ENCODE measurements at places on chromosomes 4 and X.

DNA sequence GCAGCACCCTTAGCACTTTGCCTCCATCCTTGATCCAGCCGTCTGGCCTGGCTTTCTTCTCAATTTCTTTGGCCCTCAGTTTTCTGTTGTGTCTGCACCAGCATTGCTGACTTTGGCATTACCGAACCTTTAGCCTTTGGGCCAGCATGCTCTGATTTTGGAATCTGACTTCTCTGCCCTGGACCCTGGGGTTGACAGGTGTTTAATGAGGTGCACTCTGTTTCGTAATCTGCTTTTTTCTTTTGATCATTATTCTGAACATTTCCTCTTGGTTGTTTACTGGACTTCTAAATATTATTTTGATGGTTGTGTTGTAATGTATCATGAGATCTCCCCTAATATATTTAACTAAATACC is 71.5 kb upstream of the ENPP6 start:
- DNase-seq = no peak

- DNase-seq = no peak
Measured at GRCh38 chrX:16320765-16321355, 153.6 kb downstream of the MAGEB17 start.

DNA sequence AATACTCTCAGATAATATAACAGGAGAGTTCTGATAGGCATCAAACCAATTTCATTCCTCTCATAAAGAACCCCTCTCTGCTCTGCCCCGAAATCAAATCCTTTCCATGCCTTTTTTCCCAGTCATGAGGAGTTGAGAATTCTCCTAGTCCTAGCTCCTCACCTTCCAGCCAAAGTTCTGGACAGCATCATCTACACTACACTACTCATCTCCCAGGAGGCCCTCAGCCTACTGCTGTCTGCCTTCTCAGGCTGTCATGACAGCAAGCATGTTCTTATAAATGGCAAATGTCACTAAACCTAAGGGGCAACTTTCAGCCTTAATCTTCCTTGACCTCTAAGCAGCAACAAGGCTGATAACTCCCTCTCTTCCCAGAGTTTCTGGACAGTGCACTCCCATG is 26.6 kb downstream of the MAPK10 start:
- no peak for DNase-seq

- no peak for DNase-seq
Measured at GRCh38 chrX:68416592-68416991, 16.7 kb downstream of the OPHN1 start.

- no peak for DNase-seq
Measured at GRCh38 chrX:45449982-45450381, 249.3 kb upstream of the DIPK2B start.

DNA sequence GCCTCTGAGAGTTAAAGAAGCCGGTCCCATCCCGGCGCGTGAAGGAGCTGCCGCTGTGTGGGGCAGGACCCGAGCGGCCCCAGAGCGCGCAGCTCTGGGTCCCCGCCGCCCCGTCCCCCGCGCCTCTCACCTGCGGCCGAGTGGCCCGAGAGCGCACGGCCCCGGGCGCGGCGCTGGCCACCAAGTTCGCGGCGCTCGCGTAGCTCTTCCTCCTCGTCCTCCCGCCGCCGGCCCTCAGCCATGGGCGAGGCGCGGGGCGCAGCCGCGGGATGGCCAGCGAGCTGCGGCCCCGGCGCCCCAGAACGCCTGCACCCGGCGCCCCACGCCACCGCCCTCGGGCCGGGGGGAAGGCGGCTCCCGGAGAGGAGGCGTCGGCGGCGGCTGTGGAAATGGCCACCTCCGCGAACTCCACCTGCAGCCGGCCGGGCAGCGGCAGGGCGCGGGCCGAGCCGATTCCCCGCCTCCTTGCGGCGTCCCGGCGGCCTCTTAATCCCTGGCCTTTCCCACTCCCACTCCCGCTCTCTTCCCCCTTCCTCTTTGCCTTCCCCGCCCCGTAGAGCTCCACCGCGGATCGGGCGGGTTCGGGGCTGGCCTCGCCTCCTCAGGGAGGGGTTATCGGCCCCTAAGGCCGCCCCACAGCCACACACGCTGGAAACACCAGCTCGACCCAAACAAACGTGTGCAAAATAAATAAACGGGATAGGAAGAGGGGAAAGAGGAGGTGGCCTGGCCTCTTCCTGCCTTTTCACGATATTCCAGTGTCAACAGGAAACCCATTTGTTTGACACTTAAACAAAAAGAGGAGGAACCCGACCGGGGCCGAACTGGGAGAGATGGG is at the start of gene SH3D19:
TSS of gene SH3D19 (minus strand) at position 495 of the 838 bp plus-strand sequence. CDS start at position 242, 253 bp downstream.
- peak; percentile 1 for DNase-seq

DNA sequence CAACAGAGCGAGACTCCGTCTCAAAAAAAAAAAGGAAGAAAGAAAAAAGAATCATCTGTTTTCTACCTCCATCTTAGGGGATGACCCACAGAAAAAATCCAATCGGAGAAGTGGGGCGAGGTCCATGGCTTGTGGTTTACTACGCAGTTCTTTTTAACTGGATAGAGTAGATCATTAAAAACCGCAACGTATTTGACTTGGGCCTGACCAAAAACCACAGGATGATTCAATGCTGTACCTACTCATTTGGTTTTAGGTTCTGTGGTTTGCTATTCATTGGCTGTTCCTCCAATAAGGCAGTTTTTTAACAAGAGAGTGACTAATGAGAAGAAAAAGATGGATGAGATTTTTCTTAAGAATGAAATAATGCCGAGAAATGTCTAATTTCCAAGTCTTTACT is 83.7 kb downstream of the FREM3 start:
- no peak for DNase-seq

GRCh38 chr4:10160281-10160856 is 43.8 kb upstream of the WDR1 start:
- no peak for DNase-seq

DNA sequence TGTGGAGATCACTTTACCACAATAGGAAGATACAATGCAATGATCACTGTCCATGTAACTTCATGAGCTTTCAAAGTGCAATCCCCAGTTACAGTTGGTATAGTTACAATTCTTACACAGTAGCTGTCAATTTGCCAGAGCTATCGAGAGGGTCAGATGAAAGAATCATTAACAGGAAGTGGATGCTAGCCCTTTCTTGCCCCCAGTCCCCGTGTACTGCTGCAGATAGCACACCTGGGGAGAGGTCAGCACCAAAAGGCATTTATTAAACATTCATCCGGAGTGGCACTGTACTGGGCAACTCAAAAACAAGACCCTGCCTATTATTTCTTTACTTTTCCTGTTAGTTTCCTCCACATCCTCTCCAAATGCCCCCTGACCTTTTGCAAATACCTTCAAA is 47.7 kb downstream of the SOD3 start:
- DNase-seq = no peak
